NAMALWA (cell line): ENCODE measurements at places on chromosomes 5 and 9.

DNA sequence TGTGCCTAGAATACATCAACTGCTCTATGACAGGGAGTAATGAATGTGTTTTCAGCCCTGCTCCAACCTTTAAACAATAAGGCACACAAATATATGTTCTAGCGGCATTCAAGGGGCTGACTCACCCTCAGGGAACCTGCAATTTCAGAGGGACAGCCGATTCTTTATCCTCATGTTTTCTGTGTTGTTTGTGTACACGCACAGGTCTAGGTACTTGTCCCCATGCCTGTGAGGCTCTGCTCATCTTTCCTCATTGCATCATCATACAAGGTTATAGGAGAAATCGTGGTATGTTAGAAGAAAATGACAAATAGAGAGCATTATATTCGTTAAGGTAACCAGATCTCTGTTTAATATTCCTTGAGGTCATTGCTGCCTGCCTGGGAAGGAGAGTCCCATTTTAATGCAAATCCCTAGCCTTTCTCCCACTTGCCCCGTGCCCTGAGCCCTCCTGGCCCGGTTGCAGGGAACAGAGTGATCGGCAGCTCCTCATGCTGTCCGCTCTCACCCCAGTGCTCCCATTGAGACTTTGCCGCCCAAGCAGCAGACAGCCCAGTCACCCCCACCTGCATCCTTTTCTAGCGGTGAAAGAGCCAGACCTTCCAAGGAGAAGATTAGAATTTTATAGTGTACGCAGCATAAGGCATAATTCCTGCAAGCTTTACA lies 14.6 kb downstream of the MAP1B start:
- no peak for DNase-seq

DNA sequence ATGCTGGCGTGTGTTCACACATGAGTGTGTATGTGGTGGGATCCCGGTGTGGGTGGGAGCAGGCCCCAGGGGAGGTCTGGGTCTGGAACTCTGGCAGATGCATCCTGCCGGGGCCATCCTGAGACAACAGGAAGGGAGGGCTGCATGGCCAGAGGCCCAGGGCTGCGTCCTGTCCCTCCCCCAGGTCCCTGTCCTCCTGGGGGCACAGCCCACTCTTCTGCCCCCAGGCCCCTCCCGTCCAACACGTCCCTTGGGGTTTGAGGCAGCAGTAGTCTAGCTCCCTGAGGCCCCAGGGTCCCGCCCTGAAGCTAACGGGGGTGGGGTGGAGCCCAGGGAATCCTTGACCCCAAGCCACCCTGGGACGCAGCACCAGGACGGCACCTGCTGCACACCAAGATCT lies 16.6 kb downstream of the FLT4 start:
- DNase-seq = no peak

GRCh38 chr5:116576053-116576713 lies 1.6 kb upstream of the SEMA6A start:
- peak; percentile 73 for DNase-seq

- DNase-seq = peak; percentile 64
Measured at GRCh38 chr5:141747152-141748141, 65.4 kb upstream of the ARAP3 start.

DNA sequence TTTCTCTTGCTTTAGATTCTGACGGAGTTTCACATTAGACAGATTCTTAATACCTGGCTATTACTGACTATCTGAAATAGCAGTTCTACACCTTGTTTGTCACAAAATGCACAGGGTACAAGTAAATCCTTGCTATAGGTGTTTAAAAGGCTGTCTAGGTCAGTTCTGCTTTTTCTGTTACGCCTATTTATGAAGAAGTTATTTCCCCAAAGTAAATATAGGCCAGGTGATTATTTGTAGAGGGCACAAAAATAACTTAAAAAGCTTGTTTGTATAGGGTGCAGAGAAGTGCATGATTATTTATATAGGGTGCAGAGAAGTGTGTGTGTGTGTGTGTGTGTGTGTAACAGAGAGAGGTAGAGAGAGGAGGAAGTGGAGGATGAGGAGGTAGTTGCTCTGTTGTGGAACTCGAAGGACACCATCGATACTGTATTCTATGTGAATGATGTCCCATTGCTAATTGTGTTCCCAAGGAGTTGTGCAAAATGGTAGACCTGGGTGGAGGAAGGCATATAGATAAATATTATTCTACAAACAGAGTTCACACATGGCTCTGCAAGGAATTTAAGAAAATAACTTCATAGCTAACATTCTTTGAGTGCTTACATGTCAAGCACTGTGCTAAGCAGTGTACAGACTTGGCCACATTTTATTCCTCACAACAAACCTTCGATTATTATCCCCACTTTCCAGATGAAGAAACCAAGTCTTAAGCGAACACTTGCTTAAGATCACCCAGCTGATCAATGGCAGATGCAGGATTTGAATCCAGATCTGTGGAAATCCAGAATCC lies 96.3 kb upstream of the EQTN start:
- no peak for DNase-seq

- DNase-seq = no peak
Measured at GRCh38 chr9:134922932-134923240, 5.2 kb upstream of the FCN1 start.

GRCh38 chr9:129334105-129334935 lies 156.3 kb upstream of the IER5L start:
- DNase-seq = no peak

DNA sequence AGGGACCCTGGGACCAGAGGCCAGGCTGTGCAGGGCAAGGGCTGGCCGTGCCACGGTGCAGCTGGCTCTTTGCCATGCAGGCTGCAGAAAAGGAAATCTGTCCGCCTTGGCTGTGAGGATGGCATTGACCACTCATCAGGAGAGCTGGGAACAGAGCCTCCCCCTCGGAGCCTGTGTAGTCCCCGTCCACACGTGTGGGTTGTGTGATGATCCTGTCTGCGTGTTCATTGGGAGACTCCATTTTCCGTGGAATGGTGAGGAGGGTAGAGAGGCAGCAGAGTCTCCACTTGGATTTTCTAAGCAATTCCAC lies 47.7 kb downstream of the EHMT1 start:
- no peak for DNase-seq

DNA sequence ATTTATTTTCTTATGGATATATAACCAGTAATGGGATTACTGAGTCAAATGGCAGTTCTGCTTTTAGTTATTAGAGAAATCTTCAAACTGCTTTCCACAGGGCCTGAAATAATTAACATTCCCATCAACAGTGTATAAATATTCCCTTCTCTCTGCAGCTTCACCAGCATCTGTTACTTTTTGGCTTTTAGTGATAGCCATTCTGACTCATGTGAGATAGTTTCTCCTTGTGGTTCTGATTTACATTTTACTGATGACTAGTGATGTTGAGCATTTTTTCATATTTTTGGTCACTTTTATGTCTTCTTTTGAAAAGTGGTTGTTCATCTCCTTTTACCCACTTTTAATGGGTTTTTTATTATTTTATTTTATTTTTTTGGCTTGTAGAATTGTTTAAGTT lies 1290.3 kb upstream of the CDH9 start:
- no peak for DNase-seq

- no peak for DNase-seq
Measured at GRCh38 chr5:79436821-79437220, 77.1 kb downstream of the HOMER1 start.

DNA sequence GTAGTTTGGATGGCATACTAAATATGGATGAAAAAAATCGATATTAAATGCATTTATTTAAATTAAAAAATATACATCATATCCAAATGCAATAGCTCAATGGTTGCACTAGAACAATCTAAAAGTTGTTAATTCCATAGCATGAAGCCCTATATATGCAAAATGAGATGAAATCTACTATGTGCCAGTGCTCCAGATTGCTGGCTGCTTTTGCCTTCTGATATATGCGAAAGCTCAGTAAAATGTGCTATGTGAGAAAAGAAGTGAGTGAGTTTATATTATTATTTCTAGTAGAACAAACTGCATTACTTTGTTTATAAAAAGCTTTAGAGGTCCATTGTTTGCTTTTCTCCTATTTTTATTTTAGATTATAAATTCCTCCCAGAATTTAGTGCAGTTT lies 186.7 kb downstream of the MAT2B start:
- DNase-seq = no peak

DNA sequence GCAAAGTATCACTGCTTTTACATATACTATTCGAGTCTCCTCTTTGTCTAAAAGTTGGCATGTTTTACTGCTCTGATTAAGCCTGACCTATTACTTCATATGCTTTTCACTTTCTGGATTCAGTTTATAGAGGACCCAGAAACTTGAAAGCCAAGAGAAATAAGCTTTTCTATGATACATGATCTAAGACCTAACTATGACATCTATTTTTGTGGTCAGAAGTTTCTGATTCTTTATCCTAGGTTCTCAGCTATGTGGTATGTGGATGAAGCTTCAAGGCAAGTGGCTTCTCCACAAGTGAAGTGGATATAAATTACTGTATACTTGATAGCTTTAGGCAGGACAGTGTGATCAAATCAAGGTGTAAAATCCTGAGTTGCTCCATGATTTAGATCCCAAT lies 6.3 kb downstream of the EDIL3 start:
- no peak for DNase-seq

DNA sequence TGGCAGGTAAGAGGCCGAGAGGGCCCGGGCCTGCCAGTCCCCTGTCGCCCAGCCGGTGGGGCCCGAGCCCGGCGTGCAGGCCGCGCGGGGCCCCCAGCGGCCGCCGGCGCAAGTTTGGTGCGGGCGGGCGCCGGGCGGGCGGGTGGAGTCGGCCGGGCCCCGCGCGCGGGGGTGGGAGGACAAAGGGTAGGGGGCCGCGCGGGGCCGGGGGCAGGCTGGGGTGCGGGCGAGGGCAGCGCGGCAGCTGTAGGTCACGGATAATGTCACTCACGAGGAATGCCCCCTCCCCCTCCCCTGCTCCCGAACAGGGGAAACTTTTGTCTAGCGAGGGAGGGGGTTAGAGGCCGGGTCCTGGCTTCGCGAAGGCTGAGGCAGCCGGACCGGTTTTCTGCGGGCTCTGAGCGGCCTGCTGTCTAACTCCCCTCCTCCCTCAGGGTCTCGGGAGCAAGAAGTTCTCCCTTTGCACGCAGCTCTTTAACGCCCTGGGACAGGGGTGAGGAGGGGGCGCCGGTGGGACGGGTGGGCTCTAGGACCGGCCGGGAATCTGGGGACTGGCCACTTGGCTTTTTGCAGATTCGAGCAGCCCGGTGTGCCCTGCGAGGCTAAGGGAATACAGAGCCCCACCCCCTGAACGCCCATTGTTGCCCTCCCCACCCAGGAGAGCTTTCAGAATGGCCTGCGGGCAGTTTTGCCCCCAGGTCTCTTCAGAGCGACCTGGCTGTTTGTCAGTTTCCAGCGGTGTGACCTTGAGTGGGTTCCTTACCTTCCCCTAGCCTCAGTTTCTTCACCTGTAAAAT lies 21.3 kb upstream of the NDST1 start:
- DNase-seq = peak; percentile 62

- DNase-seq = no peak
Measured at GRCh38 chr5:93599001-93599379, 16.0 kb downstream of the NR2F1 start.

DNA sequence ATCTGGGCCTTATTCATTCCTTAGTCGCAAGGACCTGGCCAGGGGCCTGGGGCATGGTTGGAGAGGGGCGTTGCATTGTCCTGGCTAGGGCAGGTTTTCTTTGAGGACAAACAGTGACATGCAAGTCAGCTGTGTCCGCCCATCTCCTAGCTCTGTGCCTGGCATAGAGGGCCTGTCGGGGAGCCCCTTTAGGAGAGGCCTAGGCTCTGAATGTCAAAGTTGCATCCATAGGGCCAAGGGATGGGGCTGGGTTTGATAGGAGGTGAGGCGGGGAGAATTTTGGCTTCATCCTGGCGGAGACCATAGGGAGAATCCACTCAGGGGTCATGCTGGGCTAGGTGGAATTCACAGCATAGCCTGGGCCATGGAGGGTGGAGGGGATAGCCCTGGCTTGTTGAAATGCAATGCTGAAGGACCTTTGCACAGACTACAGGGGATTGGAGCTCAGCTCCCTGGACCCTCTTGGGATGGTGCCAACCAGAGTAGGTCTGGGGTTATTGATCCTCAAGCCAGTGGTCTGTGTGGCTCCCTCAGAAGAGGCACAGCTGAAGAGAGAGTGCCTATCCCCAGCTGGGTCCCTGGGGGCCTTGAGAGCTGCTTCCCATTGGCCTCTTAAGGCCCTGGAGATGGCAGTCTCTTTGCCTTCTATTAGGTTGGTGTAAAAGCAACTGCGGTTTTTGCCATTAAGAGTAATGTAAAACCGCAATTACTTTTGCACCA lies 104.0 kb downstream of the RGS3 start:
- DNase-seq = no peak
